GM19239 (cell line): ENCODE measurements at places on chromosomes 12 and 14.

DNA sequence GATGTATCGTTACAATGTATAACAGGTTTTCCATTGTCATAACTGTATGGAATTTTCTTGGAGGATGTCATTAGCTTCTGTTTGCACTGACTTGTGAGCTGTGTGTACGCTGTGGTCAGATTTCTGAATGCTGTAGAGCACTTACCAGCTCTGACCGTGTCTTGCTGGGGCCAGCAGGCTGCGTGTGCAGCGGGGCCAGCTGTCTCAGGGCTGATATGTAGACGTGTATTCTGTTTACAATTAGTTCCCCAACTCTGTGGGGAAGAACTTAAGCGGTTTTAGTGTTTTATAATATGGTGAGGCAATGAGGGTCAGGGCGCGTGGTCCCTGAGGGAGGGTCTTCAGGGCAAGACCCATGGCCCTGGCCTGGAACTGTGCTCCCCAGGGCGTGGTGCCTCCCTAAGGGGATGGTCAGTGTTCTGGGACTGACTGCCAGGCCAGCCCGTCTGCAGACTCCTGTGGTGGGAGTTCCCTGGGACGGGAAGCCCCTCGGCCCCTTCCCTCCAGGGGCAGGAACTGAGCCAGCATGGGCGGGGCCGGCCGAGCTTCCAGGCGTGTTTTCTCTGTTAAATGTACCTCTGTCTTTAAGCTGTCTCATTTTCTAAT is 18.7 kb downstream of the XRCC3 start:
- no peak for DNase-seq

GRCh38 chr14:70886421-70887206 is 20.6 kb upstream of the PCNX1 start:
- no peak for DNase-seq

- DNase-seq, result no peak
Observed at GRCh38 chr12:104094284-104094683, 30.0 kb downstream of the HCFC2 start.

- no peak for DNase-seq
Observed at GRCh38 chr14:100031506-100032281, 33.5 kb upstream of the EVL start.

DNA sequence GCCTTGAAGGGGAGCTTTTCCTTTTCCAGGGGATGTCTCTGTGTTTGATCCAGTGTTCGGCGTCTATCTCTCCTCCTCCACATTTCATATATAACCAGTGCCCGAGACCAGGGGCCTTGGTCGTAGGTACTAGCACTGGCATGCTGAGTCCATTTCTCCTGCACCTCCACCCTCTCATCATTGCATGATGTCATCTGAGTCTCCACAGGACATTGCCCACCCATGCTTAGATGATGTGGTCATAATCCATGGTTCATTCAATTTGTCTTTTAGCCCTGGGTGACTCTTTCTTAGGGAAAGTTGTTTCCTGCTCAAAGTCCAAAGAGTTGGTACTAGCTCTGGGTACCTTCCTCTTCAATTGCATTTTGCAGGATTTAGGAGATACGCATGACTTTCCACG is 328.1 kb downstream of the BCL11B start:
- DNase-seq, result no peak

DNA sequence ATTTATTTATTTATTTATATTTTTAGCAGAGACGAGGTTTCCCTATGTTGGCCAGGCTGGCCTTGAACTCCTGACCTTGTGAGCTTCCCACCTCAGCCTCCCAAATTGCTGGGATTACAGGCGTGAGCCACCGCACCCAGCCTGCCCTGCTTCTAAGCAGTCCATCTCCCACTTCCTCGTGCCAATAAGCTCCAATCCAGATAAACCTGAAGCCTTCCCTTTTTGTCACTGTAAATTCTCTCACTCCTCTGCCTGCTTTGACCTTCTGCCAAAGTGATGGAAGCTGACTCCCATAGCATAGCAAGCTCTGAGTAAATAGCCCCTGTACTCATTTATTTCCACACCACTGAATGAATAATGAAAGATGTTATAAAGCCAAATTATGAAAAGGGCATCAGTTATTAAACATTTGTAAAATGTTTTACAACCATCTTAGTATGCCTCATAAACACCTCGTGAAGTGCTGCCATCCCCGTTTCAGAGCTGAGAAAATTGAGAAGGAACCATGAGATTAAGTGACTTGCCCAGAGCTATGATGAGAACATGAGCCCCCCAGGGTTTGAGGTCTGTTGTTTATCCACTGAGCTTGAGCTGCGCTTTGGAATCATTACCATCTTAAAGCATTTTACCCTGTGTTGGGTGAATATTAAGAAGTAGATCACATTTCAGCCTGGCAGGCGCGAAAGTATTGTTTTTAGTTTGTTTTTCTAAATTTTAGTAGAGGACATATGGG is 30.4 kb downstream of the MANSC1 start:
- no peak for DNase-seq

DNA sequence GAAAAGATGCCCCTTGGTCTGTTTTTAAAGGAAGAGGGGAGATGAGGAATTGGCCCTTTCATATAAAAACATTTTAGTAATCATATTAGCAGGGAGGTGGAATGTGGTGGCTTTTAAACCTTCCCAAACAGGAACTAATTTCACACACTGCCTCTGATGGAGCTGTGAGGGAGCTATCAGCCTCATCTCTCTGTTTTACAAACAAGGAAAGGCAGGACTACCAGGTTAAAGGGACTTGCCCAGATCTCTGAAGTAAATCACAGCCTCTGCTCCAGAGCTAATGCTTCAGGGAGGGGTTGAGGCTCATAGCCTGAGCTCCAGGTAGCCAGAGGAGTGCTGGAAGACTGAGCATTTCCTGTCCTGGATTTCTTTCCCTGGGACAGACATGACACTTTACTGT is 1.1 kb upstream of the BMP4 start:
- no peak for DNase-seq

- no peak for DNase-seq
Observed at GRCh38 chr12:19323805-19324204, 115.5 kb upstream of the AEBP2 start.

- no peak for DNase-seq
Observed at GRCh38 chr14:92443167-92443566, 70.4 kb upstream of the RIN3 start.

- DNase-seq, result no peak
Observed at GRCh38 chr12:26252946-26253345, 57.6 kb downstream of the SSPN start.

GRCh38 chr14:62662811-62663455 is 382.3 kb downstream of the KCNH5 start:
- no peak for DNase-seq

- no peak for DNase-seq
Observed at GRCh38 chr14:36880276-36880675, 218.6 kb downstream of the PAX9 start.

DNA sequence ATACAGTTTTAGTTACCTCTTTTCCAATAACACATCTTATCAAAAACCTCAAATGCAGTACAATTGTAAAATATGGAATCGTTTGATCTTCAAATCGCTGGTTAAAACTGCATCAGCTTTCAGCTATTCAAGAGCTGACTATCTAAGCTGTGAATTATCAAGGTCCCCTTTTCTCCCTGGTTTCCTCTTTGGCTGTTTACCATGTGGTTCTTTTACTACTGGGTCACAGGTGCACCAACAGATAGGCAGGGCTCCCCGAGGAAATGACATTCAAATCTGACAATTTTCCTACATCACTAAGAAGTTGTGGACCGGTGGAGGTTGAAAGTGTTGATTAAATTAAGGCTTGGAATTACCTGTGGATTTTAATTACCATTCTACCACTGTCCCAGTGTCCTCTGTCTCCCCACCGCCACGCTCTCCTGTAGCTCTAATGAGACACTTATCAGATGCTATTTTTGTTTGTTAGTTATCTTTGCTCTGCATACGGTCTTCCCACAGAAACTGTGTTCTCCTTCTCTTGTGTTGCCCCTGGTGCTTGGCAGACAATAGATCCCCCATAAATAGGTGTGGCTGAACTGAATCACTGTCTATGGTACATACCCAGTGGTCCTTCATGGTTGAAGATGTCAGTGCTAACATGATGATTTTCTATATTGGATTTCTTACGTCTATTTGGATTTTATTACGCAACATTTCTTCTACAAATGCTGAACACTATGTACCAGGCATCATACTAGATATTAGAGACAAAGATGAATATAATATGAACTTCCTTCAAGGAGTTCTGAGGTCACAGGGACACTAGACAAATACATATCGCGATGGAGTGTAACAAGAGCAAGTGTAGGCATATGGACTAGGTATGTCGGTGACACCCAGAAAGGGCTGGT is 20.9 kb upstream of the PLXNC1 start:
- no peak for DNase-seq

DNA sequence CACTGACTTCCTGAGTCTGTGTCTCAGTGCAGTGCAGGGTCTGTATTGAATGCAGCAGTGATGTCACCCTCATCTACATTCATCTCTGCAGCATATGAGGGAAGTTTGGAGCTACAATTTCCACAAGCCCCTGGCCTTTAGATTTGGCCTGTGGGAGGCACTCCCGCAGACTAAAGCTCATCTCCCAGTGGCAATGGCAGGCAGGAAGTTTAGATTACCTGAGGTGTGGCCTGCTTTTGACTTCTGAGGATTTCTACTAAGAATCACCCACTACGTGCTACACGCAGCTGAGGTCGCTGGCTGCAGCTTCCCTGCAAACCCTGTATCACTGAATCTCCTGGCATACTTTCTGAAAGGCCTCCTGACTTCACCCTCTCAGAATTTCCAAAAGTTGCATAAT is 202.2 kb upstream of the PRKD1 start:
- no peak for DNase-seq

DNA sequence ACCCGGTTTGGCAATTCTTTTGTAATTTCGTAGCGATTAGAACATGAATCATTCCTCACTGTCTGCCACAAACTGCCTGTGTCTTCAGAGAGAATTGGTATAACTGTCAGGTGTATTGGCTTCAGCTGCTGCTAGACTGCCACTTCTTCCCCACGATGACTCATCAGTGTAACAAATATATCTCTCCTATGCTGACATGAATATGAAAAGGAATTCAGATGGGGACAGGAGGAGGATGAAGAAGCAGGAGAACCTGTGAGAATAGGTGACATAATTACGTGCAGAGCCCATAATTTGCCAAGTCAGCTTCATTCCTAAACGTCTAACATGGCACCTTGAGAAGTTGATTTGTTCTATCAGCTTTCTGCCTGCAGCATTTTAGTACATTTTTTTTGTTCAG is 64.9 kb downstream of the FRMD6 start:
- no peak for DNase-seq

- DNase-seq, result no peak
Observed at GRCh38 chr14:28879573-28879996, 113.0 kb downstream of the FOXG1 start.

GRCh38 chr12:56749853-56750252 is 2.3 kb downstream of the PRIM1 start:
- no peak for DNase-seq

DNA sequence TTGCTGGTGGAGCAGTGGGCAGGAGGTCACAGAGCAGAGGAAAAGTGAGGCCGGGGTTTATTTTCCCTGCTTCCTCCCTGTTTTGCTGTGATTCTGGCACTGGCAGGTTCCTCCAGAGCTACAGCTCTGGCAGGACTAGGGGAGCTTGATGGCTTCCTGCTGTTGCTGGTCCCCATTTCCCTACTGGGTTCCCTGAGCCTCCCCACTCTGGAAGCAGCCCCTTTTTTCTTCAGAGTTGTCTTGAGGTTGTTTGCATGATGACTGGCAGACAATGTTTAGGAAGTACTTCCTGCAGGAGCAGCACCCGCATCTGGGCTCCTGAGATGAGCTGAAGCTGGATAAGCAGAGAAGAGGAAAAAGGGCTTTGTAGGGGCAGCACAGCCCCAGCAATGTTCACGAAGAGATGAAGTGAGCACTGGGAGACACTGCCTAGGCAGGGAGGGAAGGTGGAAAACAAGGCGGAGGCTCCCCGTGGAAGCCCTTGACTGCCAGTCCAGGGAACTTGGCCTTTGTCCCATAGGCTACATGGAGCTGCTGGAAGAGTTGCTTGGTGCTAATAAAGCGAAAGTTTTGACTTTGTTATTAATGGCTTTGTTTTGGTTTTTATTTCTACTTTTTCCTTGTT is 126.9 kb downstream of the SLC38A6 start:
- DNase-seq, result no peak
